Cortex of kidney (tissue), 1 donor: ENCODE measurements at places on chromosomes 7 and 10.

GRCh38 chr10:51878695-51879094 is 179.3 kb upstream of the CSTF2T start:
- no peak for DNase-seq

DNA sequence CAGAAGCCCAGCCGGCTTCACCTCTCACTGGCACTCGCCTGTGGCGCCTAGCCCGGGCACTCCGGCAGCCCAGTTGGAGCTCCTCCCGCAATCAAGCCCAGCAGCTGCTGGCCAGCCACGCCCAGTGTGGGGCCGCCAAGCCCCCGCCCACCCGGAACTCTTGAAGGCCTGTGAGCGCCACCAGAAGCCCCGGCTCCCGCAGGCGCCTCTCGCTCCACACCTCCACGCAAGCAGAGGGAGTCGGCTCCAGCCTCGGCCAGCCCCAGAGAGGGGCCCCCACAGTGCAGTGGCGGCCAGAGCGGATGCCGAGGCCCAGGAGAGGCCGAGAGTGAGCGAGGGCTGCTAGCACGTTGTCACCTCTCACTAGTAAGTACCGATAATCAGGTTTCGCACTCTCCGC is 240.7 kb downstream of the TFEC start:
- DNase-seq = no peak

DNA sequence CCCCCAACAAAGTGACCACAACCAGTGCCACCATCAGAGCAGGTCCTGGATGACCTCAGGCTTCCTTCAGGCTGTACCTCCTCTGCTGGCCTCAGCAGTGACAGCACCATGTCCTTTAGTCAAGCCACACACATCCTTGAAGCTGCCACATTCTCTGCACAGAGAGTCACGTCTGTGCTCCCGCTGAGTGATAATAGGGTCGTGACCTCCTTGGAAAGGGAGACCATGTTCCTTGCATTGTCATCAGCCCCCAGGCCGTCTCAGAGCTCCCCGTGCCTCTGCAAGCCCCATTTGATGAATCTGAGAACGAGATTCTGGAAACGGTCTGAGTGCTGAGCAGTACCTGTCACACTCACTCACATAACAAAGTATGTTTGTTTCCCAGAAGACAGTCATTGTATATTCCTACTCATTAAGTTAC is 106.5 kb upstream of the PRR15 start:
- no peak for DNase-seq

DNA sequence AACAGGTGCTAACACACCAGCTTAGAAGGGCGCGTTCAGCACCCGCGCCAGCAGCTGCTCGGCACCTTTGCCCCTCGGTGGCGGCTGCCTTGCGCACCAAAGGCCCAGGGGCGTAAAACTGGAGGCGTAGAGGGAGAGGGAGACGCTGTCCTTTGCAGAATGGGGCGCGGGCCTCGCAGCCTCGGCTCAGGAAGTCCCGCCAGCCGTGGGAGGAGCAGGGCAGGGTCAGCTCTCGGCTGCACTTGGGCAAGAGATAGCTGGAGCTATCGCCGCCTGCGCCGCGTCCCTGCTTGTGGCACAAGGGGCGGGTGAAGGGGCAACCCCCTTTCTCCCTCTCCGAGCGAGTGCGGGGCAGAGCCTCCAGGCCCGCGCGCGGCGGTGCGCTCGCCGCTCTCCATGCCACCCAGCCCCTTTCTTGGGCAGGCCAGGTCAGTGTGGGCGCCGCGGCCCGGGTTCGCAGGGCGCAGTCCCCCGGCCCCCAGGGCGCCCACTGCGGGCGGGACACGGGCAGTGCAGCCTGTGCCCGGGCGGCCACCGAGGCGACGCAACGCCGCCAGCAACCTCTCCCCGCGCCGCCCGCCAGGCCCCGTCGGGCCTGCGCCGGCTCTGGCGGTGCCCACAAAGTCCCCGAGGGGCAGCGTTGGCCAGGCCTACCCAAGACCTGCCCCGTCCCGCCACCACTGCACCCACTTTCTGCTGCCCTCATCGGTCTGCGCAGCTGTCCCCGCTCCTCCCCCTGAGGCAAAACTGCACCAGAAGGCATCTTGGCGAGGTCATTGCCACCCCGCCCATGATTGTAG is 4.1 kb downstream of the NEUROD6 start:
- no peak for DNase-seq

GRCh38 chr7:77685233-77685632 is 11.0 kb upstream of the RSBN1L start:
- no peak for DNase-seq

- DNase-seq = no peak
These were observed 8.8 kb downstream of the RCC1L start for GRCh38 chr7:75064801-75065200.

DNA sequence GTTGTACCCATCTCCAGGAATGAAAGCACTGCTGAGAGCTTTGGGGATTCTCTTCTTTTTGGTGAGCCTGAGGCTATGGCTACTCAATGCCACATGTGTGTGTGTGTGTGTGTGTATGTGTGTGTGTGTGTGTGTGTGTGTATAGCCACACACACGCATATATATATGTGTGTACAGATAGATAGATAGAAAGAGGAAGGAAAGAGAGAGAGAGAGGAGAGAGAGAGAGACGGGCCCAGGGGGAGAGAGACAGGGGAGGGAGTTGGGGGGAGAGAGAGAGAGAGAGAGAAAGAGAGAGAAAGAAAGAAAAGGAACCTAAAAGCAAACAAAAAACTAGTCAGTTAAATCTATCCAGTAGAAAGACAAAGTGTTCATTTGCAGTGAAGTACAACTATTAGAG is 8.3 kb downstream of the SLC13A4 start:
- no peak for DNase-seq

- DNase-seq = no peak
These were observed 23.9 kb downstream of the CUX1 start for GRCh38 chr7:101841328-101841727.

DNA sequence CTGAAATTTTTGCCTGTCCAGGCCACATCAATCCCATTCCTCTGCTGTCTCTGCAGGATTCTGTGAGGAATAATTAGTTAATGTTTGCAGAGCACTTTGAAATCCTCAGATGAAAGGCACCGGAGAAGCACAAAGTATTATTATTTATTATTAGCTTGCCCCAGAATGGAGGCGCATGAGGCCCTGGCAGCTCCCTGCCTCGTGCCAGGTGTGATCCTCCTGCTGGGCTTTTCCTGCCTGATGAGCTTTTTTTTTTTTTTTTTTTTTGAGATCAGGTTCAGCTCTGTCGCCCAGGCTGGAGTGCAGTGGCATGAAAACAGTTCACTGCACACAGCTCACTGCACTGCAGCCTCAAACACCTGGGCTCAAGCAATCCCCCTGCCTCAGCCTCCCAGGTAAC is 65.2 kb downstream of the TCF7L2 start:
- DNase-seq = no peak

GRCh38 chr7:95476904-95477594 is 8.7 kb upstream of the ASB4 start:
- DNase-seq = no peak

DNA sequence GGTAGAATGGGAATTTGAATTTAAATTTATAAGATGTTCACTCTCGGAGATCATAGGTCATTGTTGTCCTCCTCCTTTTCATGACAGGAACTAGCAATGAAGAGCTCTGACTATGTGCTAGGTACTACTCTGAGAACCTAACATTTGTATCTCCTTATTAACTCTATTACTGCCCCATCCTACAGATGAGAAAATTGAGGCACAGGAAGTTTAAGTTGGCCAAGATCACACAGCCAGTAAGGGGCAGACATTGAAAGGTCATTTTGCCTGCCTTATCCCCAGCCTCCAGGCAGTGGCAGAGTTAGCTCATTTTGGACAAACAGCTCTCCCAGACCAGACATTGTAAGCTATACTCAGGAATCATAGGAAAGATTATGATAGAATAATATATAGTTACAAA is 6.0 kb downstream of the SRGN start:
- DNase-seq = no peak

DNA sequence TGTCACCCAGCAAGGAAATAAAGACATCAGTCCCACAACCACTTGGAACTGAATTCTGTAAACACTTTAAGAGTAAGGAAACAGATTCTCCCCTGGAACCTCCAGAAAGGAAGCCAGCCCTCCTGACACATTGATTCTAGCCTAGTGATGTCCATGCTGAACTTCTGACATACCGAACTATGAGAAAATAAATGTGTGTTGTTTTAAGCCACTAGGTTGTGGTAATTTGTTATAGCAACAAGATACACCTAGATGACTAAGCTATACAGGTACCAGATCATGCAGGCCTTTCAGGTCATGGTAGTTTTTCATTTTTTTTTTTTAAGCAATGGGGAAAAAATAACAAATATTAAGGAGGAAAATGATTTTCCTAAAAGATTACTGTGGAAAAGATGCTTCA is 37.6 kb upstream of the LRRTM3 start:
- no peak for DNase-seq

GRCh38 chr10:130491011-130491692 is 355.0 kb downstream of the GLRX3 start:
- DNase-seq = no peak

- DNase-seq = no peak
These were observed 4.5 kb downstream of the SAP25 start for GRCh38 chr7:100568896-100569844.

GRCh38 chr7:123537026-123537642 is 2.7 kb upstream of the IQUB start:
- no peak for DNase-seq

- DNase-seq = no peak
These were observed 306.8 kb downstream of the WDR11 start for GRCh38 chr10:121157998-121158397.

DNA sequence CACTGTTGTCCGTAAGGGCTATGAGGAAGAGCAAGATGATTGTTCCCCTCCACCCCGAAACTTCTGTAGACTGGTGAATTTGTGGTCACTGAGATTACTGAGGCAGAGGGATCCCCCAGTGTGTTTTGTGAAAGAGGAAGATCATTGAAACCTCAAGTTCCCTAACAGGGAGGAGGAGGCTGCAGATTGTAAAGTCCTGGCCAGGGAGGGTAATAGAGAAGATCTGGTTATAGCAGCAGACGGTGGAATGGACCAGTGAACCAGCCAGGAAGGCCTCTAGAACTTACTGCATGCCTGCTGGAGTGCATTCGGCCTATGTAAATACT is 31.1 kb downstream of the LMTK2 start:
- DNase-seq = no peak

DNA sequence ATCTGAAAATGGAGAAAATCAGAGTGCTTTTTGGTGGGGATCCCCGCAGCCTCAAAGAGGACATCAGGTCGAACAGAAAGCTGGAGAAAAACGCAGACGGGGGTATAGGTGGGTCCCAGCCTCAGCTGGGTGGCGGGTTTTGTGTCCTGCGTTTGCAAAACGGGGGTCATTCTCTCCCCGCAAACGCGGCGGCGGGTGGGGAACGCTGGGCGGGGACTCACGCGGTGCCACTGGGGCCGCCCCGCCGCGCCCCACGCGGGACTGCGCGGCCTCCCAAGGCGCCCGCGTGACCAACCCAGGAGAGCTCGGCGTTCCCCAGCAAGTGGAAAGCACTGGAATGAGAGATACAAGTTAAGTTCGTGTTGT is 806 bp upstream of the VIPR2 start:
- no peak for DNase-seq

DNA sequence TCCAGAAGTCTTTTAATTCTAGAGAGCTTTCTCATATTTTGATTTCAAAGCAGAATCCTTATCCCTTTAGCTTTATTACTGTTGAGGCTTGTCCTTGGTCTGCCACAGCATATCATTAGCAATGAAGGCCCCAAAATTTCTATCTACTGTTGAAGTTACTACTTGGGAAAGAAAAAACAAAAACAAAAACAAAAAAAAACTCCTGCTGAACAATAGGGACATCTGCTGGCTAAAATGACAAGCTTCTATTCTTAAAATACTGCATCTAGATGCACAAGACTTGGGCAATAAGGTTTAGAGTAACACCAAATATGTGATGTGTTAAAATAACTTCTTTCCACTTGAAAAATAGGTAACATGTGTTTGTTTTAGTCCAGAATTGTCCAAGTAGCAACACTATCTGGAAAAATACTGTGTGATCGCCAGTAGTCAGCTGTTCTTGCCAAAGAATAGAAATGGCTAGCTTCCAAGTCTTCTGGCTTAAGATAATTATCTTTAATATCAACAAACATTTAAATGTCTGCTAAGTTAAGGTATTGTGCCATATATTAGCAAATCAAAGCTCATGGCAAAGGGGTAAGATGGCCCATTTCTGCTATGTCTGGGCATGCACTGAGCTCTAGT is 3.8 kb upstream of the DMTF1 start:
- no peak for DNase-seq

GRCh38 chr10:34374356-34375045 is 440.6 kb downstream of the PARD3 start:
- DNase-seq = no peak

GRCh38 chr7:69871213-69871885 is 273.1 kb downstream of the AUTS2 start:
- DNase-seq = no peak

DNA sequence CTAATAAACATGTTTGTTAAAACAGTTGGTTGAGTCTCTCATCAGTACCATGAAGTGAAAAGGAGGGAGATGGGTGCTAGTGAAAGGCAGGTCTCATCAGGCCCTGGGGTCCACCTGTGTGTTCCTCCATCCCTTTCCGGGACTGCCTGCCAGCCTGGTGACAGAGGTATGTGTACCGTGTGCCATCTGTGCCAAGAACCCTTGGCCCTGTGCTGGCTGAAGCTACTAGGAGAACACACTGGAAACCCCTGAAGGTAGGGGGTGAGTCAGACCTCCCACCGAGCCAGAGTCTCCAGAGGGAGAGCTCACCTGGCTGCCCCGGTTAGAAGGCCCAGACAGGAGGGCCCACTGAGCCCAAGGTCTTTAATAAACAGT is 2.3 kb downstream of the DDIT4 start:
- no peak for DNase-seq

DNA sequence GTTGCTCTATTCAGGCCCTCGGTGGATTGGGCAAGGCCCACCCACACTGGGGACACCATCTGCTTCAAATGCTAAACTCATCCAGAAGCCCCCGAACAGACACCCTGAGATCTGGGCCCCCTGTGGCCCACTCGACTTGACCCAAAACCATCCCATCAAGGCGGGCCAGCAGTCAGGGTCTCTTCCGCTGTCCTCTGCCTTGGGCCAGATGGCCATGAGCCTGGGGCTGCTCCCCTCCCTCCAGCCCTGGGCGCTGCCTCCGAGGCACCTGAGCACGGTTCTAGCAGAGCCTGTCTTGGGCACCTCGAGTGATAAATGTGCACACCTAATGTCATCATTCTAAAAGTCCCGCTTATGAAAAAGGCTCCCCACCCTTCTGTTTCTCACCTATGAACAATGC is 449.4 kb downstream of the TCERG1L start:
- no peak for DNase-seq

DNA sequence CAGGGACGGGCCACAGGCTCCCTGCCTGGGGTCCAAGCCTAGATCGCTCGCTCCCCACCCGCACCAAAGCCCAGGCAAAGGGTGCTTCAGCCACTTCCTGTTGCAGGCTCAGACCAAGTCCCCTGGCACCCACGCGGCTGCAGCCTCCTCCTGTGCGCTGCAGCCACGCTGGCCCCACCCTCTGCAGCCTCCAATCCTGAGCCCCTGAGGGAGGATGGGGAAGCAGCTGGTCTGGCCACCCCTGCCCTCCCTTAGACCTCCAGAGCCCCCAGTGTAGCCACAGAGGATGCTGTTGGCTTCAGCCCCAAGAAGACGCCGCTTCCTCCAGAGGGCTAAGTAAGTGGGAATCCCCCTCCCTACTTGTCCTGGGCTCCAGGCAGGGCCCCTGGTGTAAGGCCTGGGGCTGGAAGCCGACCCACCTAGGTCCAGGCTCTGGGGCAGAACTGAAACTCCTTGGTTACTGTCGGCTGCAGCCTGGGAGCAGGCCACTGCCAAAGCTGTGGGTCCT is 9.4 kb downstream of the LIMK1 start:
- no peak for DNase-seq

GRCh38 chr7:130945411-130945811 is 211.4 kb upstream of the KLF14 start:
- no peak for DNase-seq
